ENCODE measurements at places on chromosomes 7 and 10. TPM values are rescaled to one million over a fixed set of nuclear protein-coding genes. Genes with fewer than 3 reads are reported as not detected.

Gene ACTL6B
- total RNA-seq: not detected

Gene ATOH7
- total RNA-seq: not detected

Gene PGAM2
- total RNA-seq: not detected

GRCh38 chr7:148580446-148580845, 10.1 kb upstream of the C7orf33 start:
- no peak overlapping the region for H3K4me3 ChIP-seq
- H3K36me3 ChIP-seq: no peaks in the 10 kb centered on the region
- no peak overlapping the region for H3K27ac ChIP-seq
- no peaks in the 10 kb centered on the region for H3K4me1 ChIP-seq

DNA sequence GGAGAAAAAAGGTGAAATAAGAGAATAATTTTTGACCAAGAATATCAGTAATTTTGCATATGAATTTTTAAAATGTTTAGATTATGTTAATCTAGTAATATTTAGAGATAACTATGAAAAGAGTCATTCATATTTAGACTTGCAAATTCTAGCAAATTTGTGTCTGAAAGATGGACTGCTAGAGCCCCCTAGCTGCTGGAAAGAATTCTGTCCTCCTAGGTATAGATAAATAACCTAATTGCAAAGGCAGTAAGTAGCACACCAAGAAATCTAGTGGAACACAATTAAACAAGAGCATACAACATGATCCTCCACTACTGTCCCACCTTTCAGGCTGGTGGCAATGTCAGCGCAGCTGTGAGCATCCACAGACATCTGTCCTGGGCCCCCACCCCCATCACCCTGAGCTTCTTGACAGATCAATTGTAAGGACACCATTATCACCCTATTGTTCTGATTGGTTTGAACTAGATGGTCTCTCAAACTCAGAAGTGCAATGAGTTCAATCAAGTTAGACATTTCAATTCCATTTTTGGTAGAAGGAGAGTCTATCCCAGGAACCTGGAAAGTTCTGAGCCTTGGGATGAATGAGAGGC, 15.0 kb upstream of the GFRA1 start:
- no peak for DNase-seq
- H3K36me3 ChIP-seq: no peaks in the 10 kb centered on the region
- no peak overlapping the region for H3K27ac ChIP-seq
- H3K4me1 ChIP-seq: no peaks in the 10 kb centered on the region
- no peak overlapping the region for H3K4me3 ChIP-seq

- no peak overlapping the region for H3K4me3 ChIP-seq
- no peak for DNase-seq
- H3K36me3 ChIP-seq: no peaks in the 10 kb centered on the region
- H3K27me3 ChIP-seq: no peaks in the 10 kb centered on the region
These were observed 542.4 kb upstream of the ADARB2 start for GRCh38 chr10:2279711-2280110.

DNA sequence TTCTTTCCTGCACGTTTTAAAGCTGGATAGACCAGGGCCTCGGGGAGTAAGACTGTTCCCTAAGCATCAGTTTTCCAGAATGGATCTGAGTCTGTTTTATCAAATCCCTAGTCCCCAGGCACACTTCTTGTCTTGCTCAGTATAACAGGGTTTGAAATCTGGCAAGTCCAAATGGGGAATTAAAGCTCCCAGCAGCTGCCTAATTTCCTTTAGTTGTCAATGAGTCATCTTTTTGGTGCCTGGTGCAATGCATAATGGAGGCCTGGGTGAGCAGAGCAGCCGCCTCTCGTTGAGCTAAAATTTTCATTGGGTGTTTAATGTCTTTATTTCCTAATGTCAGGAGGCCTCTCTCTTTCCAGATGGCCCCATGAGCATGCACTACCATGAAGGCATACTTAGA, 87.9 kb downstream of the STRA8 start:
- no peaks in the 10 kb centered on the region for H3K4me1 ChIP-seq
- no peak overlapping the region for H3K27ac ChIP-seq
- no peaks in the 10 kb centered on the region for H3K36me3 ChIP-seq
- no peaks in the 10 kb centered on the region for H3K27me3 ChIP-seq

DNA sequence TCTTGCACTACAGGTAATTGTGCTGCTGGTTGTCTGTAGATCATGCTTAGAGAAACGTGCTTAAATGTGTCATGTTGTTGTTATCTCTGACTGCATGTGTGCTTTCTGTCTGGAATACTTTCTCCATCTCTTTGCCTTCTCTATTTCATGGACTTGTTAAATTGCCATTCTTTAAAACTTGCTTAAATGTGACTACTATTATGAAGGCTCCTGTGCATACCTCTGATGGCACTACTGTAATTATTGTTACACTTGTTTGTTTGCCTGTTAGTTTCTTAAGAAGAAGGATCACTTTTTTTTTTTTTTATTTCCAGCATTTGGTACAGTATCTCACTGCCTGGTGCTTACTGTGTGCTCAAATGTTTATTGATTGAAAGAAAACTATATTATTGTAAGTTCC, 41.6 kb downstream of the KMT2E start:
- H3K36me3 ChIP-seq: peaks cover 23% of the 10 kb centered on the region
- H3K27ac ChIP-seq: no peak overlapping the region
- H3K27me3 ChIP-seq: no peaks in the 10 kb centered on the region
- no peak for DNase-seq
- peaks cover 19% of the 10 kb centered on the region for H3K4me1 ChIP-seq
- no peak overlapping the region for H3K4me3 ChIP-seq

- H3K4me3 ChIP-seq: no peak overlapping the region
- H3K27ac ChIP-seq: no peak overlapping the region
- no peaks in the 10 kb centered on the region for H3K4me1 ChIP-seq
- no peak for DNase-seq
- H3K27me3 ChIP-seq: no peaks in the 10 kb centered on the region
- H3K36me3 ChIP-seq: no peaks in the 10 kb centered on the region
These were observed 147.8 kb downstream of the ELAPOR2 start for GRCh38 chr7:86911659-86912058.

DNA sequence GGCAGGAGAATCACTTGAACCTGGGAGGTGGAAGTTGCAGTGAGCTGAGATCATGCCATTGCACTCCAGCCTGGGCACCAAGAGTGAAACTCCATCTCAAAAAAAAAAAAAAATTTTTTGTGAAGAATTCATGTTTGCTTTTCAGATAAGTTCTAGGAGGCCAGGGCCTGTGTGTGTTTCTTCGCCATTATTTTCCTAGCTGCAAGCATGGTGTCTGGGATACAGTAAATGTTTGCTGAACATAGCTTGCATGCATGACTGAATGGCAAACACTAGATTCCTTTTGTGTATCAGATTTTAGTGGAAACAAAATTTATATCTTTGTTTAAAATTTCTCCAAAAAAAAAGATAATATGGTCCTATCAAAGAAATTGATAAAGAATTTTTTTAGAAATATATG, 9.7 kb upstream of the MACC1 start:
- no peaks in the 10 kb centered on the region for H3K27me3 ChIP-seq
- no peaks in the 10 kb centered on the region for H3K36me3 ChIP-seq
- no peak for DNase-seq
- H3K4me1 ChIP-seq: no peaks in the 10 kb centered on the region
- no peak overlapping the region for H3K27ac ChIP-seq
